ENCODE measurements at places on chromosomes 12 and 14.

DNA sequence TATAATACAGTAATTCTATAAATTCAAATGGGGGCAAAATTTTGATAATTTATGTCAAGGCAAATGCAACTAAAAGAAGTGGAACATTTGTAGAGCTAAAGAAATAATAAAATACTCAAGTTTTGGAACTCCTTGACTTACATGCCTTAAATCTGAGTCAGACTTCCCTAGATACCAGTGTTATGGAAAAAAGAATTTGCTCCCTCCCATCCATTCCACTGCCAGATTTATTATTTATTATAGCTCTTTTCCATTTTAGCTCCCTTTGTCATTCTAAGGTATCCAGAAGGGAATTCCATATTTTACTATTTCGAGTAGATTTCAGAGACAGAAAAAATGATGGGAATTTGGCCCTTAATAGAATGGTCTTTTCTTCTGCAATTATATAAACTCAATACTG lies 44.0 kb downstream of the RHOJ start:
- DNase-seq = no peak

DNA sequence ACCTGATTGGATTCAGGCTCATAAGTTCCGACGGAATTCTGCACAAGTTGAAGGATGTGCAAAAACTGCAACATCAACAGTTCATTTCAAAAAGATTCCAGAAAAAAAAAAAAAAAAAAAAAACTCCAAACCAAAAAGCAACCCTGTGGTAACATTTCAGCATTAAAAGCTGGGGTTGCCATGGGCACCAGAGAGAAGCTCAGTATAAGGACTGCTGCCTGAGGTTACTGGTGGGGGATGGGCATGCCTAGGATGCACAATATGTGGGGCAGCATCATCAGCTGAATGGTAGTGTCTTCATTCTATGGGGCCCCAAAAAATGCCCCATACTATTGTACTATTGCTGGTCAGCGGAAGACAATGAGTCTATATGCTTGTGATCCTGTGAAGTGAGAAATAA lies 44.7 kb downstream of the MBIP start:
- DNase-seq = no peak

- DNase-seq = no peak
These were observed 13.8 kb downstream of the TMED10 start for GRCh38 chr14:75162631-75163030.

DNA sequence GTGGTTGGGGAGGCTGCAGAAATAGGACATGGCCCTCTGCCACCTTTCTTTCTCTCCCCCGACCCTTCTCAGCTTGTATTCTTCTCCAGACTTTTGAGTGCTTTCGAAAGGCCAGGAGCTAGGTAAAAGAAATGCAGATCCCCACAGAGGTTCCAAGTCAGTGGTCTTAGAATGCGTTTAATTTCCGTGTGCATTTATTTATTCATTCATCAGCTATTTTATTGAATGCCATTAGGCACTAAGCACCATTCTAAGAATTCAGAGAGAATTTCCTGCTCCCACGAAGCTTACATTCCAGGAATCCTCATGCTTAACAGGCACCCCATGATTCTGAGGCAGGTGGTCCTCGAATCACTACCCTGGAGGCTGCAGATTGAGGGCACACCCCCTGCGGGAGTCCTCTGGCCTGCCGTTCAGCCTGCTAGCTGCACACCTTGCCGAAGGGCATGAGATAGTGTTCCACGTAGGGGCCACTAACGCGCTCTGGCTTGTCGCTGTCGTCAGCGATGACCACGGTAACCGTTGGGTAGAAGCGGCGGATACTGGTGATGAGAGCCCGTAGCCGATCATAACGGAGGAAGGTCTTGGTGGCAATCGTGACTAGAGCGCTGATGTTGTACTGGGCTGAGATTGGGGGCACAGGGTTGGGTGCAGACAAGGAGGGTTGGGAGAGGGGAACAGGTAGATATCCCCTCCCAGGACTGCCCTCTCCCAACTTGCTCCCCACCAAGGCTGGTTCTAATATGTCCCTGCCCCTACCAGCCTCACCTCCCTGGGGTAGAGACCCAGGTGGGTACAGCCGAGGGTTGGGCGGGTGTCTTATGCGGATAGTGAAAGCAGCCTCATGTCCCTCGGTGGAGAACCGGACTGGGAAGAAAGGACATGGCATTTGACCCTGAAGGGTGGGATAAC lies 4.5 kb downstream of the B4GALNT1 start:
- no peak for DNase-seq

DNA sequence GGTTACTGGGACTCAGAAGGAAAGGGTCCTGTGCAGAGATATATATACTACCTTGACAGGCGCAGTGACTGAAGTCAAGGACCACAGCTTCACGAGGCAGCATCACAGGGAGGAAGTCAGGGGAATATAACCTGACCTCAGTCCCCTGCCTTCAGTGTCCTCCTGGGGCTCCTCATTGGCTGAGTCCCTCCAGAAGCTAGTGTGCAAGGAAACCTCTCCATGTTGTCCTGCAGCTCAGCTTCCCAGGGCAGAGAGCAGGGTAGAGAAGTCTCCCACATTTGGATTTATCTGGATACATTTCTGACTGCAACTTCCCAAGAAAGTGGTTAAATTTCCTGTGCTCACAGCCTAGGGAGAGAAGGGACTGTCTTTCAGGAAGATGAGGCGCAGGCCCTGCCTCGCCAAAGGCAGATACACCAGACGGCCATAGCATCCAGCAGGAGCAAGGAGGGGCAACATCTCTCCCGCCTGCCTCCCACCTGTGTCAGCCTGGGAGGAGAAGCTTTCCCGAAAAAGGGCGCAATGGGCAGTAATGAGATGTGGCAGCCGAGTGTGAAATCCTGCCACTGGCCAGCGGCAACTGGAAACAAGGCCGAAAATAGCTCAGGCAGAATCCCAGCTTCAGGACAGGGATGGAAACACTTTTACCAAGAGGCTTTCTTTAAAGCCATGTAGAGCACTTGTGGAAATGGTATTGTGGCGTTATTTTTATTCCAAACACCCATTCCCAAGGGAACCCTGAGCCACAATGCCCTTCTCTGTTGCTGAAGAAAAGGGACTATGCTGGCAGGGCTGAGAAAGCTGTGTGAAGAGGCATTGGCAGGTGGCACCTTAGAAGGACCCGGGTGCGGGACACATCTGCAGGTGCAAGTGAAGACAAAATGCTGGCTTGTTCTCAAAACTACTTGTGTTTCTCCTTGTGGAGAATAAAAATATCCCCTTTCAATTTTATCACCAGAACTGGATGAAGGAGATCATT lies 54.9 kb upstream of the HIF1A start:
- no peak for DNase-seq

GRCh38 chr14:68718023-68718990 lies 74.6 kb downstream of the ZFP36L1 start:
- DNase-seq = no peak

GRCh38 chr12:79482323-79482722 lies 208.4 kb downstream of the PAWR start:
- no peak for DNase-seq

DNA sequence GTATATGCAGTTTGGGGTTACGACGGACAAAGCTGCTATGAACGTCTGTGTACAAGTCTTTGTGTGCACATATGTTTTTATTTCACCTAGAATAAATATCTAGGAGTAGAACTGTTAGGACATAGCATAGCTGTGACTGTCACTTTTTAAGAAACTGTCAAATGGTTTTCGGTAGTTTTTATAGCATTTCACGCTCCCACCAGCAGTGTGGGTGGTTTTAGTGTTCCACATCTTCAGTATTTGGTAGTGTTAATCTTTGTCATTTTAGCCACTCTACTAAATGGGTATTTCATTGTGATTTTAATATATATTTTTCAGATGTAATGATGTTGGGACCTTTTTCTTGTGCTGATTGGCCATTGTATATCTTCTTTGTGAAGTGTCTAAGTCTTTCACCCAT lies 109.1 kb upstream of the BCAT1 start:
- no peak for DNase-seq

GRCh38 chr14:96108061-96108795 lies 69.1 kb downstream of the C14orf132 start:
- DNase-seq = no peak

GRCh38 chr12:121630791-121631355 lies 4.5 kb downstream of the ORAI1 start:
- DNase-seq = no peak

DNA sequence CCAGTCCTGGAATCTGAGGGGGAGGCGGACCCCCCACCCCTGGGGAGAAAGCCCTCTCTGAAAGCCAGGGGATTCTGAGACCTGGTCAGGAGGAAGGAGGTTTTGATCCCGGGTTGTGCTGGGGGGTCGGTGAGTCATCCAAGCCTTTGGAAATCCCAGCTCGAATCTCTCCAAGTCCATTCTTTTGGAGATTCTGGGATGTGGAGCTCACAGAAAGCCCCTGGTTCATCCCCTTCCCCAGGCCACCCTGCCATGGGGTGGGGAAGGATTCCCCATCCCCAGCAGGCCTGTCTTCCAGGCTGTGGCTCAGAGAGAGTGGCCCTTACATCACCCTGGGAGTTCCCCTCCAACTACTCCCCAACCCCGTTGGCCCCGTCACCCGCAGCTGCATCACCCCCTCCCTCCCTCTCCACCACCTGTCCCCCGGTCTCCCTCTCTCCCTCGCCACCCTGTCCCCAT lies 14.3 kb downstream of the EXOC3L4 start:
- no peak for DNase-seq

GRCh38 chr12:98870504-98870903 lies 225.4 kb downstream of the APAF1 start:
- no peak for DNase-seq

- no peak for DNase-seq
These were observed 69.2 kb upstream of the MED13L start for GRCh38 chr12:116346741-116347140.

GRCh38 chr12:24460099-24460498 lies 488.8 kb downstream of the BCAT1 start:
- DNase-seq = no peak

DNA sequence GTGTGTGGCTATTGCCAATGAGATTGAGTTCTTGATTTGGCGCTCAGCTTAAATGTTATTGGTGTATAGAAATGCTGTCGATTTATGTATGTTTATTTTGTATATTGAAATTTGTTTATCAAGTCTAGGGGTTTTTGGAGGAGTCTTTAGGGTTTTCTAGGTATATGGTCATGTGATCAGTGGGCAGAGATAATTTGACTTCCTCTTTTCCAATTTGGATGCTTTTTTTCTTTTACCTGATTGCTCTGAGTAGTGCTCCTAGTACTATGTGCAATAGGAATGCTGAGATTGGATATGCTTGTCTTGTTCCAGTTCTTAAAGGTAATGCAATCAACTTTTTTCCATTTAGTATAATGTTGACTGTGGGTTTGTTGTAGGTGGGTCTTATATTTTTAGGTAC lies 99.8 kb upstream of the PMCH start:
- DNase-seq = no peak

- no peak for DNase-seq
These were observed 16.7 kb downstream of the NT5DC3 start for GRCh38 chr12:103824290-103824689.

DNA sequence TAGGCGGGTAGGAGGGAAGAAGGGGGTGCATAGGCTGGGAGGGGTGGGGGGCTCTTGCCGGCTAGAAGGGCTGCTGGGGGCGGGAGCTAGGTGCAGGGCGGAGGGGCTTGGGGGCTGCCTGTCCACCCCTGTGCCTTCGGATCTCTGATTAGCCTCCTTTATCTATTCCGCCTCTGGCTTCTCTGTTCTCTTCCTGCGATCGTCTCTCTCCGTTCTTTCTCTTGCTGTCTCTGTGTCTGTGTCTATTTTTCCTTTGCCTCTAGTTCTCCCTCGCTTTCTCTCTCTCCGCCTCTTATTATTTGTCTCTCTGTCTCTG lies 166.7 kb upstream of the LHX5 start:
- DNase-seq = no peak

DNA sequence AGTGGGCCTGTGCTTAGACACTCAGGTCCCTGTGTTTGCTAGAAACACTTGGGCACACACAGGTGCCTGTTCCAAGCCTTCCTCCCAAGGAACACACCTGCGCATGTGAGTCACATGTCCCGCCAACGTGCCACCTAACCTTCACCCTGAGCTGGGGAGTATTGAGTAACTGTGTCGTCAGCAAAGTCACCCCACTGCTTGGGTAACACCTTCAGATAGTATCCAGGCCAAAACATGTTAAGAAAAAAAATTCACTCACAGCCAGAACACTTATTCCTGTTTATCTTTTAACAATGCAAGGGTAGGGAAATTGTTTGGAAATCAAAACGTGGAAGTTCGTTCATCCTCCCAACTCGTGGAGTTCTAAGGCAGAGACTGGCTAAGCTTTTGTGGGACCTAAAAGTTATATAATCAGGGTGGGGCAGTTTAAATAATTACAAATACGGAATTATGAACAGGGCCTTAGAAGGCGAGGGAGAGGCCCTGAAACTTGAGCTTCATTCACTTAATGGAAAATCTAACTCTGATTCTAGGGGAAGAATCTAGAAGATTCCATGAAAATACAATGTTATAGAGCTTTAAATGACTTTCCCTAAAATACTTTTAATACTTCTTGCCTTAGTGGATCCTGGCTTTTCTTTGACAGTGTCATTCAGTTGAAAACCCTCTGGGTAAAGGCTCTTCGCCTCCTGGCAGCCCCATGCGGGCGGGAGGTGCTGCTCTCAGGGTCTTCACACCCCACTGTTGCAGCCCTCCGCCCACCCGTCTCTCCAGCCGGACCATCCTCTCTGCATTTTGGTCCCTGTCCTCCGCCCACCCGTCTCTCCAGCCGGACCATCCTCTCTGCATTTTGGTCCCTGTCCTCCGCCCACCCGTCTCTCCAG lies 30.3 kb upstream of the ADIPOR2 start:
- DNase-seq = peak; percentile 36

- no peak for DNase-seq
These were observed 11.5 kb downstream of the SPTSSA start for GRCh38 chr14:34450542-34450915.

- no peak for DNase-seq
These were observed 48.5 kb downstream of the FAM222A start for GRCh38 chr12:109762071-109762672.

DNA sequence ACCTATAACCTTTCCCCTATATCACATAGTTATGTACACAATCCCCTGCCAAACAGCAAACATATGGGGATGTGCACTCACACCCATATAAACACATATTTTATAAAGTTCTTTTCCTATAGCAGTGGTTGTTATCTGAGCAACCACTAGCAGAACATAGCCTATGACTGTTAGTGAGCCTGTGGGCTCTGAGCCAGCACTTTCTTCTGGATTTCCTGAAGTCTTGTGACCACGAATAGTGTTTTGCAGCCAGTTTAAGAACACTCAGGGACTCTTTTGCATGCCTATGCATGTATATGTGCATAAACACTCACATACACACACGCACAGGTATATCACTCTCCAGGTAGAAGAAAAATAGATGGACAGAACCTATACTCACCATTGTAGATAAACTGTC lies 17.1 kb downstream of the TESPA1 start:
- DNase-seq = no peak

DNA sequence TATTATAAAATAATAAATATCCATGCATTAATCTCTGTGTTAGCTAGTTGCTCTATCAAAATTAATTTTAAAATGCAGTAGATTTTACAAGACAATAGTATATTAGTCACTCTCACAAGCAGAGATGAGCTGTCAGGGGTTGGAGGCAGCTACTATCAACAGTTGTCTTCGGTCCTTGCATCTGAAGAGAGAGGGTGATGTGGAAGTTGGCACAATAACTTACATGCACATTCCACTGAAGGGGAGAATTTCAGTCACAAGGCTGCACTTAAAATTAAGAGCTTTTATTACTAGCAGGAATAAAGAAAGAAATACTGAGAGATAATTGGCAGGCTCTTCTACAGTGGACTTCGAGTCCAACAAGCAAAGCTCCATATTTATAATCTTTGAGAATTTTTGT lies 166.9 kb upstream of the DCN start:
- DNase-seq = no peak

GRCh38 chr12:76153616-76154015 lies 69.1 kb upstream of the NAP1L1 start:
- DNase-seq = no peak
